ENCODE measurements at places on chromosomes 6 and 20.

- DNase-seq: no peak
These were observed 99.5 kb downstream of the FOXC1 start for GRCh38 chr6:1709234-1709641.

GRCh38 chr6:44399991-44400390, 12.5 kb downstream of the CDC5L start:
- DNase-seq: no peak

DNA sequence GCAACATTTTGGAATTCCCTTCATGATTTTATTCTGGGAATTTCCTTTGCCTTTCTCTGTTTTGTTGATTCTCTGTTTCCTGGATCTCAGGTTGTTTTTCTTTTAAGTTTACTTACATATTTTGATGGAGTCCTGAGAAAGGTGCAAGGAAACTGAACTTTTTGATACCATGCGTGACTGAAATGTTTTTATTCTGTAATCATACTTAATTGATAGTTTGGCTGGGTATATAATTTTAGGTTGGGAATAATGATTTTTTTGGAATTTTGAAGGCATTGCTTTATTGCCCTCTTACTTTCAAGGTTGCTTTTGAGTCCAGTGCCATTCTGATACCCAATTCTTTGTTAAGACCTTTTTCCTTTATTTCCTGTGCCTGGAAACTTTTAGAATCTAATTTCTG, 45.2 kb downstream of the LRRC1 start:
- no peak for DNase-seq

- DNase-seq: no peak
These were observed 162.7 kb upstream of the SGK1 start for GRCh38 chr6:134480593-134480992.

GRCh38 chr20:55677011-55677410, 328.3 kb downstream of the CBLN4 start:
- no peak for DNase-seq

GRCh38 chr6:71299541-71300470, 11.2 kb downstream of the OGFRL1 start:
- DNase-seq: no peak

DNA sequence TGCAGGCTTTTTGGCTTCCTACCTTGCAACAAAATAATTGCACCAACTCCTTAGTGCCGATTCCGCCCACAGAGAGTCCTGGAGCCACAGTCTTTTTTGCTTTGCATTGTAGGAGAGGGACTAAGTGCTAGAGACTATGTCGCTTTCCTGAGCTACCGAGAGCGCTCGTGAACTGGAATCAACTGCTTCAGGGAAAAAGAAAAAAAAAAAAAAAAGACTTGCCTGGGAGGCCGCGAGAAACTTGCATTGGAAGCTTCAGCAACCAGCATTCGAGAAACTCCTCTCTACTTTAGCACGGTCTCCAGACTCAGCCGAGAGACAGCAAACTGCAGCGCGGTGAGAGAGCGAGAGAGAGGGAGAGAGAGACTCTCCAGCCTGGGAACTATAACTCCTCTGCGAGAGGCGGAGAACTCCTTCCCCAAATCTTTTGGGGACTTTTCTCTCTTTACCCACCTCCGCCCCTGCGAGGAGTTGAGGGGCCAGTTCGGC, 420 bp downstream of the SOX4 start:
- DNase-seq: no peak

DNA sequence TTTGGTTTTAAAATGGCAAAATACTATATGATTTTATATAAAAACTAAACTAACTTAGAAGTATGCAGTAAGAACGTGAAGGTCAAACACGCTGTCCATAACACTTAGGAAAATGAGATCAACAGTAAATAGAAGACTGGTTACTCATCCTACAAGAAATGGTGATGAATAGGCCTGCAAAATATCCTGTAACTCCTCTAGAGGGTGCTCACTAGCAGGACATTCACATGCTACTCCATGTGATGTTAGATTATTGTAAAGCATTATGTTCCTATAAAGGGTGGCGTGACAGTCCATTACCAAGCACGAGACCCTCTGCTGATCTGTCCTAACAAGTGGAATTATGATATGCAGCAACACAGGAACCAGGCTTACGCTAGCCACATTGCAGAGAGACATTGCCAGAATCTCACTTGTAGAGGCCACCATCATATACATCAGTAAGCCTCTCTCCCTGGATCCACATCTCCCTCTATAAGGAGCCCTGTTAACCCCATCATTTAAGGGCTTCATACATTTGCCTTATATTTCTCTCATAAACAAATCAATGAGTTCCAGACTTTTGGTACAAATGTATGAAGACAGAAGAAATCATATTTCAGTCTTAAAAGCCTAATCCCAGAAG, 18.0 kb upstream of the DEFB129 start:
- DNase-seq: no peak

DNA sequence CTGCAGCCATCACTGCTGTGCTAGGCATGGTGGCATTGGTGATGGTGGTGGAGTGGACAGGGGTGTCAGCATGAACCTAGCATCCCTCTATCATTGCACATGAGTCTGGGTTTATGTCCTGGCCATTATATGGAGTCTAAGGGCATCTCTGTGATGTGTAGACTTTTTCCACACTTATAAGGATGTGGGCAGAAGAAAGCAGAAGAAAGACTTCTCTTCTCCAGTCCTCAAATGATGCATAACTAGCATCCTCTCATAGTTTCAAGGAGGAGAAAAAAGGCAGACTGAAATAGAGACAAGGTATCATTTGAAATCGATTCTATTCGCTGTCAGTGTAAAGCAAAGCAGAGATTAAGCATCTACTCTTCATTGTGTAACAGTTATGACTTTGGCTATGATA, 140.0 kb upstream of the ATXN1 start:
- DNase-seq: no peak

DNA sequence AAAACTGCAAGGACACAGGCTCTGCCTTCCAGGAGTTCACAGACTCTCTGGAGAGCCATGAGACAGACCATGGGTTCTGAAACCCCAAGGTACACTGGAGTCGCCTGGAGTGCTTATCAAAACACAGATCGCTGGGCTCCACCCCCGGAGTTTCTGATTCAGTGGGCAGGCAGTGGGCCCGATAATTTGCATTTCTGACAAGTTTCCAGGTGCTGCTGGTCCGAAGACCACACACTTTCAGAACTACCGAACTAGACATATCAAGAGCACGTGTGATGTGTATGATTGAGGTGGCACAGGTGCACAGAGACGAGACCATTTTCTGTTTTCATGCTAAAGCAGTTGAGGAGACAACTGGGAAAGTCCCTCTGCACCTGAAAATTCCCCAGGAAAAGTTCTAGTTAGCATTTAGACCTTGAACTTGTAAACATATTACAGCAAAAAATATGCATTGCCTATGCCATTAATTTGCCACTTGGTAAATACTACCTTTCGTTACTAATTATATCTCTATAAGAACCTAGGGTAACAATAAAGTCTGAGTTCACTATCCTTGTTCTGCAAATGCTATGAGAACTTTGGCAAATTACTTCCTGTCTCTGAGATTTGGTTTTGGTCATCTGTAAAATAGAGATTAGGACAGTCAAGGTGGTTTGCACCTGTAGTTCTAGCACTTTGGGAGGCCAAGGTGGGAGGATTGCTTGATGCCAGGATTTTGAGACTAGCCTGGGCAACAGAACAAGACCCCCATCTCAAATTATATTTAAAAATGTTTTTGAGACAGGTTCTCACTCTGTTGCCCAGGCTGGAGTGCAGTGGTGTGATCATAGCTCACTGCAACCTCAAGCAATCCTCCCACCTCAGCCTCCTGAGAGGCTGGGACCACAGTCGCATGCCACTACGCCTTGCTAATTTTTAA, 14.3 kb upstream of the PIM1 start:
- peak; percentile 47 for DNase-seq

DNA sequence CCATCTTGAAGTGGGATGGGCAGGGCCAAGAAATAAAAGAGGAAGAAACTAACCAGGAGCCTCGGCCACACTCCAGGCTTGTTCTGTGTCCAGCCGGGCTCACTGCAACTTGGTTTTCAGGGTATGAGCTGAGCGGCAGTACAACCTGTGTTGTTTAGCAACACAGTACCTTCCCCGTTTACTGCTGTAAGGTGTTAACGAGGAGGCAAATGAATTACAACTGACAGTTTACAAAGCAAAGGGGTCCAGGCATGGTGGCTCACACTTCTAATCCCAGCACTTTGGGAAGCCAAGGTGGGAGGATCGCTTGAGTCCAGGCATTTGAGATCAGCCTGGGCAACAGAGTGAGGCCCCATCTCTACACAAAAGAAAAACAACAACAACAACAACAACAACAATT, 481.3 kb upstream of the SULF2 start:
- DNase-seq: no peak

- no peak for DNase-seq
These were observed 56.5 kb downstream of the OR2J2 start for GRCh38 chr6:29227235-29227634.

GRCh38 chr20:13736436-13737191, 48.1 kb downstream of the ESF1 start:
- no peak for DNase-seq

- no peak for DNase-seq
These were observed 560.6 kb upstream of the AGPAT4 start for GRCh38 chr6:161834426-161834825.

DNA sequence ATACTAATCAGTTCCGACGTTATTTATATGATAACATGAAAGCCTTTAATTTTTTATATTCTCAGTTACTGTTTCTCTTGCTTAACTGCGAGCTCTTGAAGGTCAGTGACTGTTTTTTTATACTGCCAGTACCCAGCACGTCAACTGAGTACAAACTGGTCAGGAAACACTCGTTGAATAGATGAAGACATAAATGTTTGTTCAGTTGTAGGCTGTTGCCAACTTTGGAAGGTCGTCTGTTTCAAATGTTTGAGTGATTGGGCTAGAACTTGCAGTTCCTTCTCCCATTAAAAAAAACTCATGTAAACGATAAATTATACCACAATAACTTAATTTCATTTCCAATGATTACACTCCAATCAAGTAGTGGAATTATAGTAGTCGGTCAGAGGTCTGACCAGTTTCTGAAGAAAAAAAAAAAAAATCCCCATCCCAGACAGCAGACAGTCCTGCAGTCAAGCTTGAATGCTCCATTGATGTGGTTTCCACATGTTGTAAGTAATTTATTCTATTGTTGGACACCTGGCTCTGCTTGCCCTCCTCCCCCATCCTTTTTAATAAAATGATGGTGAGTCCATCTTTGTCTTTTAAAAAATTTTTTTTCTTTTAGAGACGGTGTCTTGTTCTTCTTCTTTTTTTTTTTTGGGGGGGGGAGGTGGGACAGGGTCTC, 81.1 kb downstream of the SASH1 start:
- DNase-seq: no peak

DNA sequence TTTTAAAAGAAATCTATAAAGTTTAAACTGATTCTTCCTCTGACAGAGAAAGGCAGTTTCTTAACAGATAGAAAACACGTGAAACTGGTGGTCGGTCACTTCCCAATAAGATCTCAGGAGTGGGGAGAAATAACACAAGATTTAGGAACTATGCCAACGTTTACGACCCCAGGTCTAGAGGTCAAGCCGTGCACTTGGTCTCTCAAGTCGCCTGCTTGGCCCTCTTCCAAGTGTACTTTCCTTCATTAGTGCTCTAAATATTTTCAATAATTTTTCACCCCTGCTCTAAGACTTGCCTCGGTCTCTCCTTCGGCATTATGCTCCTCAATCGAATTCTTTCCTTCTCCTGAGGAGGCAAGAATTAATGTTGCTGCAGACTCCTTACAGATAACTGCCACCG, 61.7 kb downstream of the TRIM27 start:
- DNase-seq: no peak

GRCh38 chr6:34553750-34554149, 2.4 kb downstream of the SPDEF start:
- DNase-seq: no peak

GRCh38 chr20:62738025-62738881, 29.6 kb downstream of the NTSR1 start:
- no peak for DNase-seq

- no peak for DNase-seq
These were observed 26.7 kb downstream of the ZNF337 start for GRCh38 chr20:25669826-25670422.

DNA sequence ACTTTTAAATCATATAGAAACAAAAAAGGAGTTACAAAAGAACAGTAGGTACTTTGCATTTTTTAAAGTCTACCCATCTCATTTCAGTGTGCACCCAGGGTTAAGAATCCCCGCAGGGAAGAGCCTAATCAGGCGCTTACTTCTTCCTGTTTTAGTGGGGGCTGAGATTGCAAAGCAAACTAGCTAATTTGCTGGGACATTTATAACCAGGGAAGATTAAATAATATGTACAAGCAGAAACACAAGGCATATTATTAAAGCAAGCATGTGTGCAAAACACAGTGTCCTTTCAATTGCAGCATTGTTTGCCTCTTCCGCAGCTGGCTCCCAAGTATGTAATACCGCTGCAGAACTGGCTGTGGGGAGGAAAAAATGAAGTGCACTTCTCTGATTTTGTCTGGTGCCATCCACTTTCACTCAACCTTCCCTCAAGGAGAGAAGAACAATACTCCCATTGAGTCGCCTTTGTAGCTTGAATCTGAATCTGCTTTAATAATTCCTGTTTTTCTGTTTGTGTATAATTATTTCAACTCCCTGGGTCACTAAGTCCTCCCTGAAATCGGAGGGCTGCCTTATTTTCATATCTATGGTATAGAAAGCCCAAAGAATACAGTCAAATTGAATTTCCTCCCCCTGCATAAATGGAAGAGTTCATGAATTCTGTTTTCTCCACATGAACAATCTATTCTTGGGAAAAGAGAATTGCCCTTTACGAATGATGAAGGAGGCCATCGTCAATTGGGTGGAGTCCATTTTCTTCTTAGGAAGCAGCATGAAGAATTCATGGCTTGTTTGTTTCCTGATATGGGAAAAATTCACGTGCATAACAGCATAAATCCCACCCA, 23.3 kb upstream of the BCAS1 start:
- DNase-seq: no peak

- no peak for DNase-seq
These were observed 4.6 kb upstream of the BICRAL start for GRCh38 chr6:42777126-42777822.

- DNase-seq: no peak
These were observed 253.3 kb upstream of the JAG1 start for GRCh38 chr20:10927011-10927583.

DNA sequence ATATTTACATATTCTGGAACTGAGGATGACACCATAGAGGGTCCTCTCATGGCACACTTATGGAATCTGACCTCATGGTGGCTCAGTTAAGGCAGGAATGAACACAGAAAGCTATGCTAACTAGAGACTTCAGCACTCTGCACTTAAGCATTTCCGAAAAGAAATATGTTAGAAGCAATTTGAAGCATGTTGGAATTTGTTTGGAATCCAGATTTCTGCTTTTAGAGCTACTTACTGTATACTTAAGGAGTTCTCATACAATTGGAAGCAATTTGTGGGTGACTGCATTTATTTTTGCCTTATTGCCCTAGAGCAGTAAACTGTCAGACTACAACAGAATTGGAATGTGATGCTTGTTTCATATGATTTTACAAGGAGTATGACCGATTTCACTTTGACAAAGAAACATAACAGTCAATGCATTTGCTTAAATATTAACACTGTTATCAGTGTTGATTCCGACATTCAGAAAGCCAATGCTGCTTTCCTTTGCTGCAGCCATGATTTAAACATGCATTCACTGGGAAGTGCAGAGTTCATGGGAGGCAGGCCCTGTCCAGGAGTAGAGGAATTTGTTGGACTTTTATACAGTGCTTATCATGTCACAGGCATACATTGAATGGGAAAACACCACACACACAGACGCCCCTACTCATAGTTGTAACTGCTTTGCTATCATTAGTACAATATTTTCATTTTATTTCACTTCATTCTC, 244.4 kb downstream of the SAMD5 start:
- DNase-seq: no peak
